ENCODE measurements at places on chromosomes 7 and 10.

- DNase-seq = no peak
Observed at GRCh38 chr7:120475994-120476393, 203.0 kb downstream of the KCND2 start.

DNA sequence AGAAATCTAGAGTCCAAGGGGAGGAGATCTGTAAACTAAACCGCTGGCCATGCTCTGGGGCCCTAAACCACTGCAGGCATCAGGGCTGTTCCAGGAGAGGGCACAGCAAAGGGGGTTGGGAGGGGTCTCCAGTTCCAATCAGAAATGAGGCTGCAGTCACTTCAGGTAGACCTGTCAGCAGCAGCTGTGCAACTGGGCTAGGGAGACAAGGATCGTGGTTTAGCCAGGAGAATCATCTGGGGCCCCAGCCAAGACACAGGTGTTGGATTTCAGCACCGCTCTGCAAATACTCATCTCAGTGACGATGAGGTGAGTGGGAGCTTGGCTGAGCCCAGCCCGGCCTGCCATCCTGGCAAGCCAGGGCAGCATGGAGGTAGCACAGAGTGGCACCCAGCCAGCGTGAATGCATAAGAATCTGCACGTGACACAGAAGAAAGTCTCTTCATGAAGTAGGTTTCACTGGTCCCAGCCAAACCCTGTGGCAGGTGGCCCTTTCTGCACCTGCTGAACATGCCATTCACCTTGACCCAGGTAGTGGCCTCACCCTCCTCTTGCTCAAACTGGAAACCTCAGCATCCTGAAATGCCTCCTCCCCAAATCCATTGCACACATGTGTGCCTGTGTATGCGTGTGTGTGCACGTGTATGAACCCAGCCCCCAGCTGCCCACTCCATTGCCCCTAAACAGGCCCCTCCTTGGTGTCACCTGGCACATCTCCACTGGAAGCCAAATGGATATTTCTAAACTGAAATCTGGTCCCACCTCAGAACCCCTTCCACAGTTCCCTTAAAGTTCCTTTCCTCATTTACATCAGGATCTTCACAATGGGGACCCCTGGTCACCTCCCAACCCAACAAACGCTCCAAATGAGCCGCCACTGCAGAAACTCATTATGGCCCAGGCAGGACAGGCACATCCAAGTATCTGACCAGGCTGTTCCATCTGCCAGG, 9.6 kb downstream of the GPRIN2 start:
- no peak for DNase-seq

DNA sequence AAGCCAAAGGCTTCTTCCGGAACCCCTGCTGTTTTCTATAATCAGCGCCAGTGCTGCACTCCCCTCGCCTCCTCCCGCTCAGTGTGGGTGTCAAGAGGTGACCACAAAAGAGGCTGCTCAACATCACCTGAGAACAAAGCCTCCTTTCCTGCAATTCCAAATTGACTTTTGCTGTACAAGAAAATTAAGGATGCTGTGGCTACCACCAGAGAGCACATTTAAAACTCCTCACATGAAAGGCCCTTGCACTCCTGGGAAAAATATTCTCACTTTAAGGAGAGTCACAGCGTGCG, 96.4 kb downstream of the HIPK2 start:
- DNase-seq = no peak

GRCh38 chr7:49995681-49996080, 97.4 kb downstream of the ZPBP start:
- no peak for DNase-seq

DNA sequence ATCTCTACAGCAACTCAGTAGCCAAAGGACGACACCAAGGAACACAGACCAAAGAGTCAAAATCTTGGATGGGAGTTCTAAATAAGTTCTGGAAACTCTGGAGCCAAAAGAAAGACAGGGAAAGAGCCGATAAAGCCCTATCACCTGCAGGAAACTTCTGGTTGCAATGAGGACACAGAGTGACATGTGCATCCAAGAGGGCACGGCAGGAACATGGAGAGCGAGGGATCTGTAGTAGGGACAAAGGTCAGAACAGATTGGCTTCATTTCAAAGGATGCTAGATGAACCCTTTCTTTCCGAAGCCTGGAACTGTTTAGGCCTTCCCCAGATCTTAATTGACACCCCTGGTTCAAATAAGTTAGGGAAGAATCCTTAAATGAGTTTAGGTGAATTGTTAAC, 39.5 kb downstream of the CACNA2D1 start:
- DNase-seq = no peak

DNA sequence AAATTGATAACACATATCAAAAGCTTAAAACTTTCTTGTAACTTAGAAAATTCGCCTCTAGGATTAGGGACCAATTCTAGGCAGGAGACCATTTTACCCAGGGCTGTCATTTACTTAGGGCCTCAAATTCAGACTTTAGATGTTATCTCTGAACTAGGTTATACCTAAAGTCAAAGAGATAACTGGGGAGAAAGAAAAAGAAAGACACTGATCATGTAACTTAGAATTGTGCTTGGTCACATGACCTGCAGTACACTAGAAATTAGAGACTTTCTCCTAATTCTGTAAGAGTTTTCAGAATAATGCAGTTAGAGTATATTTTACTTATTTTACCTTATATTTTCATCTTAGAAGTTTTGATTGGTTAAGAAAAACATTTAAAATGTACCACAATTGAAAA, 16.7 kb downstream of the ASB4 start:
- DNase-seq = no peak

DNA sequence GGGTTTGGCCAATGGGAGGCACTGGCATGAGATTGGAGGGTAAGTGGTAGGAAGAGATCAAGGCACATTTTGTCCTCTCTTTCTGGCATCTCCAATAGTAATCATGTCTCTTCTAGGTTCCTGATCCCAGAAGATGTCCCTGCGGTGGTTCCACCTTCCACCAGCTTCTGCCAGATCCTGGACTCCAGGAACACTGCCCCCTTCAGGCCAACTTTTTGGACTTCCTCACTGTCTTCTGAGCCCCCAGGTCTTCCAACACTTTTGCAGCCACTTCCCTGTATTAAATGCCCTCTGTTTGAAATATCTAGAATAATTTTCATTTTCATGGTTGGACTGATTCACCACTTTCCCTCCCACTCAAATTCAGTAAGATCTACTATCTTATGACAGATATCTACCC, 60.9 kb downstream of the BAMBI start:
- DNase-seq = no peak

DNA sequence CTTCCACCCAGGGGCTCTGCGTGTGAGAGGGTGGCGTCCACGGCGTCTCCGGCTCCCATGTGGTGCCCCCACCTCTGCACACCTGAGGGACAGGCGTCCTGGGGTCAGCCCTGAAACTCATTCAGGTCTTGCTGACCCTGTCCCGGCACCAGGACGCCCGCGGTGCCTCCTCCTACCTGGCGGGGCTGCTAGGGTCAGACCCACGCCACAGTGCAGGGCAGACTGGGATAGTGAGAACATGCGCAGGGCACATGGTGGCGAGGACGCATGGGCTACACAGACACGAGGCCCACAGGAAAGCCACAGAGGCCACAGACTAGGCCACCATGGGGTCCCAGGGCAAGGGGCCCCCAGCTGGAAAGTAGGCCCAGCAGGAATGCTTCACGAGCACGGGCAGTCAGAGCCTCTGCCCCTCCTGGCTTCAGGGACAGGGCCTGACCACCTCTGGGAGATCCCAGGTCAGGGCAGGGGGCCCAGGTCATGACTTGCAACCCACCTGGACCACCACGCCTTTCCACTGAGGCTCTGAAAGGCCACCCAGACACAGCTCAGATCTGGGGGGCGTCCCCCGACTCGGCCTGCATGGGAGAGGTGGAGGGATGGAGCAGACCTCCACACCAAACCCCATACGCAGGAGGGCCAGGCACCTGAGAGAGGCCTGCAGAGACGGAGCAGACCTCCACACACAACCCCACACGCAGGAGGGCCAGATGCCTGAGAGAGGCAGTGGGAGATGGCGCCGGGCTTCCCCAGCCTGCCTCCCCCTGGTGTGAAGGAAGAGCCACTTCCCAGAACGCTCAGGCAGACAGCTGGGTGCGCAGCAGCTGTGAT, 188.6 kb downstream of the ELFN1 start:
- DNase-seq = no peak

DNA sequence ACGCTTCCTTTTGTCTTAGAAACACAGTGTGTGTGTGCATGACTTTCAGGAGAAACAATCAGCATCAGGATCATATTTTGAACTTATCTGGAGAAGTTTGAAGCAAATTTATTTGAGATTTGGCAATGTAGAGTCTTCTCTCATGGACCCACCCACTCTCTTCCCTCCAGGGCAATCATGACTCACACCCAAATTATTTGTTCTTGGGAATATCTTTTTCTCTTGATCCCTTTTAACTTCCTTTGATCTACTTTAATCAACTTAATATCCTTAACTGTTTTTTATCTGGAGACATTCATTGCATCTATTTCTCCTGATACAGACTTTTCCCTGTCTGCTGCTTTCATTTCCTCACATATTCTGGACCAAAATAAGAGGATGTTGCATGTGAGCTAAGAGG, 1174.3 kb downstream of the GATA3 start:
- no peak for DNase-seq

DNA sequence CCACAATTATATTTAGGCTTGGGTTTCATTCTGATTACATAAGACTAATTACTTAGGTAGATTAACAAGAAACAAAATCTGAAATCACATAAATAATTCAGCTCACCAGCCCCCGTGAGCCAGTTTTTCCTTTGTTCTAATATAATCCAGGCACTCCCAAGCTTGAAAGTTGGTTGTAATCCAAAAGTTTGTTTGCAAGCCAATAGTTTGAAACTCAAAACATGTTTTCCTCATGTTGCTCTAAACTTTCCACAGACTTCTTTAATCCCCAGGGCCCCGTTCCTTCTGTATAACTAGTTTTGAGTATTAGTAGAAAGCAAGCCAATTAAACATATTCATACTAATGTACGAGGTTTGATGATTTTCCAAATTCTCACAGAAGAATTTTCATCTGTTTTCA, 56.1 kb downstream of the SP8 start:
- DNase-seq = no peak

DNA sequence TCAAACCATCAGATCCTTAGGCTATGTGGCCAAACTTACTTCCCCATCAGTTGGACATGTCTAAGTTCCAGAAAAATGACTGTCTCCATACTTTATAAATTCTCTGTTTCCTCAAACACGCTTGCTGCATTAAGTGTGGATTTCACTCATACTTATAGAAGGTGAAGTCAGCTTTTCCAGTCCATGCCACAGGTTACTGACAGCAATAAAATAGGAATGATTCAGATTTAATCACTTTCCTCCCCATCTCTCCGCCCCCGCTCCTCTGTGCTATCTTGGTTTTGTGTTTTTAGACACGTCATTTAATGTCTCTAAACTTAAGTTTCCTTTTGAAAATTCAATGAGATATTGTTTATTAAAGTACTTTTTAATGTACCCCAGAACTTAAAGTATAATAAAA, 1098.0 kb upstream of the C7orf33 start:
- no peak for DNase-seq

GRCh38 chr10:69815104-69815503, 13.4 kb downstream of the COL13A1 start:
- no peak for DNase-seq

GRCh38 chr7:29977886-29978651, 11.5 kb downstream of the SCRN1 start:
- DNase-seq = no peak

GRCh38 chr7:142882338-142882678, 3.2 kb downstream of the TRPV6 start:
- DNase-seq = no peak

DNA sequence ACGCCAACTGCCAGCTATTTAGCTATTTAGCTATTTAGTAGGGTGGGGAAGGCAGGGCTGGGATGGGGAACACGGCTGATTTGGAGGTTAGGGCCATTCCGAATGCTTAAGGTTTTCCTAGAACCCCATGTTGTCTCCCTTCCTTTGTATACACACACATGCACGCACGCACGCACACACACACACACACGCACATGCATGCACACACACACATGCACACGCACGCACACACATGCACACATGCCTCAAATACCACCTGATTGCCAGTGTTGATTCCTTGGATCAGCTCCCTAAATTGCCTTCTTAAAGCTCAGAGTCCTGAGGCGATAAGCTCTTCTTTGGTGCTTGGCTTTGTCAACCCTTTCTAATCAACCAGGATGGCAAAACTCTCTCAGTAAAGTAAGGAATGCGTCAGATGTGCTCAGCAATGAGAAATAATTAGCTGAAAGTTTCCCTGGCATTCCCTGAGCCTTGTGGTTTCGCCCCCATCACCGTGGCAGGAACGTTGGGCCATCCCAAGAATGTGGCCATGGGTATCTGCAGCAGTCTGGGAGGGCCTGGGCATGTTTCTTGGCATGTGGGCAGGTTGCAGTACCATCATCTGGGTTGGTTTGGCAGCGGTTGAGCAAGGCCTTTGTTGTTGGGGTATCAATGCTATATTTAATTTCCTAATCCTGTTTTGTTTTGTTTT, 305.6 kb downstream of the LRMDA start:
- DNase-seq = no peak

GRCh38 chr10:14371581-14371980, 40.9 kb upstream of the FRMD4A start:
- no peak for DNase-seq

DNA sequence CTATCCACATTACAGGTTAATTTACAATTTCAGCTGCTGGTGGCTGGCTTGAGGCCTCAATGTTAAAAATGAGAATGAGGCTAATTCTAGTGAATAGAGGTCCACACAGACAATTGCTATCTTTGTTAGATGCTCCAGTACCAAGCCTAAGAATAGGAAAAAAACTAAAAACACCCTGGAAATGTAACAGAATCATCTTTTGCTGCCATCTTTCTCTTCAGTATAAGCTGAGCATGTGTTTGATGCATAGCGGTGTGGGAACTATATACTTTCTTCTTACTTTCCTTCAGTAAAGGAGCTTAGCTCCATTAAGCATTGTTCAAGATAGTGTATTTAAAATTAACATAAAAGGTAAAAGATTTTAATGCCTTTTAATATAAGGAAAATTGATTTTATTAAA, 5.6 kb downstream of the TMEM229A start:
- no peak for DNase-seq

GRCh38 chr7:15801041-15801440, 114.6 kb upstream of the MEOX2 start:
- no peak for DNase-seq

DNA sequence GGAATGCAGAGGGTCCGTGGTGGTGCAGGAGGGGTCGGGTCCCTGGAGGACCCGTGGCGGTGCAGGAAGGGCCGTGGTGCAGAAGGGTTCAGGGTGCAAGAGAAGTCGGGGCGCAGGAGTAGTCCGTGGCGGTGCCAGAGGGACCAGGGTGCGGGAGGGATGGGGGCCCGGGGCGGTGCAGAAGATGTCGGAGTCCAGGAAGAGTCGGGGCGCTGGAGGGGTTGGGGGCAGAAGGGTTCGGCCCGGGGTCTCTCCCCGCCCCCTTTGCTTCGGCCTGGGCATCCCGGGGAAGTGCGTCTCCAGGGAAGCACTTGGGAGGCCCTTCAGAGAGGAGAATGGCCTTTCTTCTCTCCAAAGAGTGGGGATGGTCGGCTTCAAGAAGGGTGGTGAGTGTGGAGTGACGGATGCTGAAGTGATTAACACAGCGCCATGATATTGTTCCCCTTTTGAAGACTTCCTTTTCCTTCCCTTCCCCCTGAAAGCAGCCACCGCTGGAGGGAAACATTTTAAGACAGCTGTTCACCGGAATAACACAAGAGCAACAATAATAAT, 997 bp downstream of the WDR37 start:
- DNase-seq = no peak

- DNase-seq = no peak
Observed at GRCh38 chr10:115321360-115321759, 228.2 kb downstream of the ATRNL1 start.
